ENCODE measurements at places on chromosomes 4 and X. TPM values are rescaled to one million over a fixed set of nuclear protein-coding genes. Genes with fewer than 3 reads are reported as not detected.

COX7B2 gene
- total RNA-seq: not detected

CENPVL2 gene
- total RNA-seq: not detected

ANOS1 gene
- total RNA-seq: 0.15 TPM

TREX2 gene
- 1.7 TPM for total RNA-seq

RBM10 gene
- total RNA-seq: 45.1 TPM

CDS1 gene
- total RNA-seq: 0.75 TPM

PLS3 gene
- 213 TPM for total RNA-seq

LRAT gene
- 0.11 TPM for total RNA-seq

EDA gene
- 0.76 TPM for total RNA-seq

TLR6 gene
- total RNA-seq: 2.8 TPM

RTL9 gene
- 0.09 TPM for total RNA-seq

SLC25A4 gene
- 14.1 TPM for total RNA-seq

HAUS3 gene
- total RNA-seq: 7.8 TPM

GAGE12H gene
- not detected for total RNA-seq
